ENCODE measurements at places on chromosomes 12 and 14.

DNA sequence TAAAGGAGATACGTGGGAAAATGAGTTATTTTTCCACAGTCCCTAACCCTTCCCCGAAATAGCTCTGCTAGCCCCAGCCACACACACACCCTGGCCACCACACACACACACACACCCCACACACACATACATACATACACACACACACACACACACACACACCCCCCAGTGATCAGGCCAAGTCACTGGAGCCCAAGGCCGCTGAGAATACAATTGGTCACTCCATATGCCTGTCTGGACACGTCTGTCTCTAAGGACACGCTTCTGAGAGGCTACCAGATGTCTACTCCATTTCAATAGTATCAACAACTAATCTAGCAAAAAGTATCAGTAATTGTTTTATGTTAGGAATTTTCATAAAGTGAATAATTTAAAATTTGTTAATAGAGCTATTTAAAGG is 13.0 kb upstream of the DIABLO start:
- peak; percentile 6 for DNase-seq

GRCh38 chr12:1993341-1993740 is 10.9 kb downstream of the DCP1B start:
- DNase-seq, result no peak

DNA sequence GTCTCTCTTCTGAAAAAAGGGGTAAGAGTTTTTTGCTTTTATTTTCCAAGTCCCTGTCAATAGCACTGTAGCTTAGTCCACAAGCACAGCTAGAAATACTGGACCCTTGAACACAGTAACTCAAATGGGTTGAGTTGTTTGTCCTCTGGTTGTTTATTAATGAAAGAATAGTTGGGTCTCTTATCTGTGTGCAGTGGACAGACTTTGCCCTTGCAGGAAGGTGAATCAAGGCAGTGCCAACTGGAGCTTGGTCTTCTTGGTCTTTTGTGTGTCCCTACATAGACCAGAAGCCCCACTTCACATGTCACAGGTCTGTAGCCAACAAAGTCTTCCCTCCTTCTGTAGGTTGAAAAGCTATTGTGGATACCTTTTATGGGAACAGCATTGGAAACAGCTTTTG is 322.0 kb downstream of the AACS start:
- DNase-seq, result no peak

- no peak for DNase-seq
These were observed 4.3 kb upstream of the AP1G2 start for GRCh38 chr14:23571701-23572523.

GRCh38 chr14:37237094-37237493 is 39.4 kb downstream of the MIPOL1 start:
- no peak for DNase-seq
